NCI-H510A treated with DMSO at 0.1 percent for 48 hours (cell line): ENCODE measurements at places on chromosomes 7 and 10.

DNA sequence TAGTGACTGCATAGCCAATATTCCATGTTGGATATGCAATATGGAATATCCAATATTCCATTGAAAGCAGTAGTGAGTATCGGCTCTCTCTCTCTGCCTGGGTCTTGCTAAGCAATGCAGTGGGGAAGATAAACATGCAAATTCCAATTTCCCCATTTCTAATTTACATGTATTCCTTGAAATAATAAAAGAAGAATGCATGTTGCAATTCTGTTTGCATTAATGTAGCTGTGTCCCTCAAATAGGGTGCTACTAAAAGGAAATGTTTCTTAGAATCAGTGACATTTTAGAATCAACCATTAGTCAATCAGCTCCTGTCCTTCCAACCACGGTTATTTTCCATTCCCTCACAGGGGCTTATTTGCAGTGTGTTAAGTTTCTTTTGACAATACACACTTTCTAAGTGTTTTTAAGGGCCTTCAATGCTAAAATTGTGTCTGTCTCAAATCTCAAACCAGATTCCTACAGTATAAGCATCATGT is 46.7 kb downstream of the AFAP1L2 start:
- no peak for DNase-seq

DNA sequence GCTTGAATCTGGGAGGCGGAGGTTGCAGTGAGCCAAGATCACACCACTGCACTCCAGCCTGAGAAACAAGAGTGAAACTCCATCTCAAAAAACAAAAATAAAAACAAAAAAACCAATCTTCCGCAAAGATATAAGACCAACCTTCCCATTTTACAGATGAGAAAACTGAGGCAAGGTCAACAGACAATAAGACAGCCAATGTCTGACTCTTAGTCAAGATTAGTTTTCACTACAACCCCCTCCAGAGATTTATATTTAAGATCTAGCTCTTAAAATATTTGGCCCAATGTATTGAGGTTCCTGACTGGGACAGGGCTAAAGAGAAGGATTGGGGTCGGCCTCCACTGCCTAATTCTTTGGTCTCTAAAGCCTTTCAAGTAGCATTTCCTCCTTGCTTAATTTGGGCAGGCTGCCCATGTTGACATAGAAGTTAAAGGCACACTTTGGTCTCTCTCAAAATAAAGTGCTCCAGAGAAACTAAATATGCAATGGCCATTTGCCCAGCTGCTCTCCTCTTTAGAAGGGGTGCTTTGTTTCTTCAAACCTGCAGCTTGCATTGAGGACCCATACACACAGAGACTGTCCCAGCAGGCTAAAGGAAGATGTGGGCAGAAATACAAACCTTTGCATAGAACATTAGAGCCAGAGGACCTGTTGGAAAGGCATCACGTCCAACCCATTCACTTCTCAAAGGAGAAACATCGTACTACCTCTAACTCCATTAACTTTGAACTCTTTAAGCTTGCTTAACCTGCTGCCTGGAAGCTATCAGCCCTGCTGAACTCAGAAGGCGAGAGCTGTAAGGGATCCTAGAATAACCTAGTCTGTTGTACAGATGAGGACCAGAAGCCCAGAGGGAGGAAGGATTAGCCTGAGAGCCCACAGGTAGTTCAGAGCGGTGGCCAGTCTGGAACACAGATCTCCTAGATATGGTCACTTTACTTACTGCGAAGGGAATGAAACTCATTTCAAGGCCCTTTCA is 3.9 kb downstream of the TECTB start:
- no peak for DNase-seq

GRCh38 chr7:151316896-151317295 is 24.7 kb upstream of the NUB1 start:
- no peak for DNase-seq

DNA sequence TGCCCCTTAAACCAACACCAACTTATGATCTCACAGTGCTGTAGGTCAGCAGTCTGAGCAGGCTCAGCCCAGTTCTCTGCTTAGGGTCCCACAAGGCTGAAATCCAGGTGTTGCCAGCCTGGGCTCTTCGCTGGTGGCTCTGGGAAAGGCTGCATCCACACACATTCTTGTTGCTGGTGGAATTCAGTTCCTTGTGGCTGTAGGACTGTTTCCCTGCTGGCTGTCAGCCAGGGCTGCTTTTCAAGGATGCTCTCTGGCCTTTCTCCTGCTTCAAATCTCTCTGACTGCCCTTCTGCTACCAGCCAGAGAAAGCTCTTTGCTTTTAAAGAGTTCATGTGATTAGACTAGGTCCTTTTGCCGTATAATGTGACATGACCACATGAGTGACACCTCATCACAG is 15.3 kb downstream of the POLL start:
- no peak for DNase-seq

DNA sequence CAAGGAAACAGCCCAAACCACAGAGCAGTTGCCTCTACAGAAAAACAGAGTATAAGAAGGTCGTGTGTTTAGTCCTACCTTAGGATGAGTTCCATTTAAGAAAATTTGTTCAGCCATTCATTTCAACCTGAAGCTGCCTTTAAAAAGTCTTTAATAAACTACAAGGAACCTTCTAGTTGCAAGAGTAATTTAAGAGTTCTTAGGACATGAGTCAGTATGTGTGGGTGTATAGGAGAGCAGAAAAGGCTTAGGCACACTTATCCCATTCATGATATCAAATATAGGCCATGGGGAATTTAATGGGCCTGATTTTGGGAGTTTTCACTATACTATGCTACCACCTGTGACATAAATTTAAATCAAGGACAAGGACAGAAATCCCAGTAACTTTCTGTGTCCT is 496.8 kb downstream of the TFEC start:
- no peak for DNase-seq

GRCh38 chr10:132411561-132412253 is 14.7 kb downstream of the PWWP2B start:
- peak; percentile 73 for DNase-seq

DNA sequence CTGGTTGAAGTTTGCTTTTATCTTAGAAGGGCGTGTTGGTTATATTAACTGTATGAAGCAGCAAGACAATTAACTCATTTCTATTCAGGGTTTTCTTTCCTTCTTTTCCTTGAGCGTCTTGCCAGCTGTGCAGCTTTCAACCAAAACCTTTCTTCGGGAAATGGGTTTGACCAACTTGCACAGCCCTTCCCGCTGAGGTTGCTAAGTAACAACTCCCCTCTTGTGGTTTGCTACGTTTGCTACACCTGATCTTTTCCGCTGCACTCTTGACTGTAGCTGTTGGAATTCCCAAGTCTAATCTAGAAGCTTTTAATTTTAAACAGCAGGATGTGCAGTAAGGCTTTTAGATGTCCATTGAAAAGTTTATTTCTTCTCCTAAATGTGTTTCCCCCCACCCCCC is 116.9 kb downstream of the CDCA7L start:
- DNase-seq: peak; percentile 27

DNA sequence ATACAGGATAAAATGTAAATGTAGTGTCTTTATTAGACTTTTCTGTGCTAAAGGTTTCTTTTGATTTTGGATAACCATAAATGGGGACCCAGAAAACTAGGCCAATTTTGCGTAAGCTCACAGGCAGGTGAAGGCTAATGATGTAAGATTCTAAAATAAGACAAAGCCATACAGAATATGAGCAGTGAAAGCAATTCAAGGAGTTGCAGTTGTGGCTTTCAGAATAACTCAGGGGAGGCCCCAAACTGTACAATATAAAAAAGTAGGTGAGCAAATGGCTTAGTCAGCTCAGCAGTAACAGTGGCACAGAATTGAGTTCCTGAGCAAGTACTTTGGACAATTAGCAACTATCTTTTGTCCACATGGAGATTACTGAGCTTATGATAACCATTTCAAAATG is 81.7 kb upstream of the NRP1 start:
- DNase-seq: no peak

- DNase-seq: peak; percentile 35
Measured at GRCh38 chr10:46255801-46256747, 30.7 kb upstream of the ANTXRL start.

DNA sequence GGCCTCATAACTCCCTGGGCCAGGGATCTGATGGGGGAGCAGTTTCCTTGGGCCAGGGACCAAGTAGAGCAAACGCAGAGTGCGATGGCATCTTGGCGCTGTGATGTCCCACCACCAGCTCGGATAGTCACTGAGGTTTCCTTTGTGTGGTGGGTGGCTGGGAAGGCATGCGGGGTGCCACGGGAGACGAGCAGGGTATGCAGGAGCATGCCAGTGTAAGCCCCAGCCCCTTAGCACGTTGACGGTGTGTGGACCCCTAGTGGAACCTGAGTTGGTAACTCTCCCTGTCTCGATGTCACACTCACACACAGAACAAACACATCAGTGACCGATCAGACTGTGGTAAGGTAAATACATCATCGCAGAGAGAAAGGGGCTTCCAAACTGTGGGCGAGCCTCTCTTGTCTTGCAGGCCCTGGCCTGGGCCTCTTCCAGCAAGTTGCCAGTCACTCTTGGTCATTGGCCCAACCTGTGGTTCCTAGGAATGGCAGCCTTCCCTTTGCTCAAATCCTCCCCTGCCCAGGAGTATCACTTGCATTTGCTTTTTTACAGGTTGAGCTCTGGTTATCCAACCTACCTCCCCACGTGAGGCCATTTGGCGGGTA is 231.6 kb upstream of the GPR26 start:
- DNase-seq: no peak

- DNase-seq: no peak
Measured at GRCh38 chr7:12119620-12120303, 91.3 kb upstream of the TMEM106B start.

GRCh38 chr7:94003446-94004023 is 620 bp downstream of the BET1 start:
- DNase-seq: no peak

DNA sequence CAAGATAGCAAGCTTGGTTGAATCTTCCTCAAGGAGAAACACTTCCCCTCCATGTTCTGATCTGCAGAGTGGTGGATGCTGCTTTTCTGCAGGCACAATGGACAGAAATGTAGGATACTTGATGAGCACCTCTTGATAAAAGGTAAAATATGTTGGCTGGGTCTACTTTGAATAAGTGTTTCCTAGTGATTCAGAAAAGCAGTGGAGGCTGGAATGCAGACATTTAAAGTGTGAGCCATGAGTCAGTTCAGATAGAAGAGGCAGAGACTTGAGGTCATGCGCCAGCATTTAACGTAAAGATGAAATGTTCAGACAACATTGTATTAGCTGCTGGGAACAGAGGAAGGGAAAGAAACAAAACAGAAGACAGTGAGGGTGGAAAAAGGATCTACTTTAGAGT is 403.1 kb downstream of the ADRA2A start:
- DNase-seq: no peak

DNA sequence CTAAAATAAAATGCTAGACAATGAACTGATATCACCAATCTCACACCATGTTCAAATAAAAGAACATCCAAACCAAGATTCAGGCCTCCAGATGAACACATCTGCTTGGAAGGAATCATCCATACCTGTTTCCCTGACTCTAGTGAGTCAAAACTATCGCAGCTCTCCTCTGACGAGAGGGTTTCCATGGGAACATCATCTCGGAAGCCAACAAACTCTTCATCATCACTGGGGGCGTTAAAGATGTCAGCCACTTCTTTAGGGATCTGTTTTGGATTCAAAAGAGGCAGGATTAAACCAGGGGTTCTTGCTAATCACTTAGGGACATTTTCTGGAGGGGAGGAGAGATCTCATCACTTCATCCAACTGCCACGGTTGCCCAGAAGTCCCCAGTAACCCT is 29.1 kb downstream of the CDCA7L start:
- DNase-seq: no peak

DNA sequence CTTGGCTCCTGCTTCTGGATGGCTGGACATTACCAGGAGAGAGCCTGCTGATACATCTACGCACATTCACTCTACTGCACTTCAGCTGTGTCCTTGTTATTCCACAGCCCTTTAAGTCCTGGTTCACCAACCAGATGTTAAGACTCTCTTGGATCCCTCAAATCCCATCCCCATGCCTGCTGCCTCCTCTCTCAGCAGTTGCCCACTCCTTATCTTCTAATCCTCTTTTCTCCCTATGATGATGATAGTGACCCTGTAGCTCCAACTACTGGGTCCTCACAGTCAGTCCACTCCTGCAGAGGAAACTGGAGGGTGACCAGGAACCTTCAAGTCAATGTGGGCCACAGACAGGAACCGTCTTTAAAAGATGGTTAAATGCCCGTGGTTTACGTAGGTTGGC is 96.3 kb upstream of the PDCD4 start:
- no peak for DNase-seq

GRCh38 chr10:130244031-130244927 is 108.1 kb downstream of the GLRX3 start:
- no peak for DNase-seq

- DNase-seq: no peak
Measured at GRCh38 chr10:59885430-59886134, 20.8 kb downstream of the CCDC6 start.

DNA sequence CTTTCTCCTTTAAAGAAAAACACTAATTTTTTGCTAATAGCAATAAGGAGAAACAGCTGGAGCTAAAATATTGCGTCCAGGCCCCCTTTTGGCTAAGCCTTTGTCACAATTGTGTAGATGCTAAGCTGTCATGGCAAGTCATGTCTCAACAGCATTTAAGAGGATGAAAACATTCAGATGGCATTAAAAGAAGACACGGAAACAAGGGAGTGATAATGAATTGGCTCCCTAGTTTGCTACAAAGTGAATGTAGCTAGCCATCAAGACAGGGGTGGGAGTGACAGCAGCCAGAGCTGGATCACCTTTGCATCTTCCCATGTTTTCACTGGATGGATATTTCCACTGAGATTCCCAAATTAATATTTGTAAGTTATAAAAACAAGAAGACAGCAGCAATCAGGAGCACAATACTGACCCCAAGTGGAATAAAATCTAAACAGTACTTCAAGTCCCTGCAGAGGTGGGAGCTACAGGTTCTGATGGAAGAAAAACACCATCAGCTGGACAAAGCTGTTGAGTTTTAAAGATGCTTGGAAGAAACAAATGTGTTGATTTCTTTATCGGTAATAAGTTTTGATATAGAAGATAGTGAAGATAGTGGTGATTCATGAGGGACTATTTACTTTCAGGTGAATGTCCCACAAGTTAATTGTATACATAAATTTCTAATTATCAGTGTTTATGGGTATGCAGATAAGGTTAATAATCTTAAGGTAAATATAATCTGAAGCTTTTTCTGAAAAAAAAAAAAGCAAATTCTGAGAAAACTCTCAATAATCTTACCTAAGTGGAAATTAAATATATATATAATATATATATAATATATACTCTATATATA is 129.4 kb downstream of the SLC16A9 start:
- DNase-seq: peak; percentile 31
